ENCODE measurements at places on chromosomes 12 and 14.

- peak; percentile 71 for DNase-seq
These were observed 36.4 kb downstream of the PDE3A start for GRCh38 chr12:20404576-20405346.

GRCh38 chr14:104800015-104800770 lies 708 bp upstream of the ZBTB42 start:
- peak; percentile 80 for DNase-seq

GRCh38 chr12:80565271-80565670 lies 121.2 kb downstream of the PTPRQ start:
- no peak for DNase-seq

- DNase-seq: no peak
These were observed 233.4 kb downstream of the TMEM132D start for GRCh38 chr12:129670256-129670920.

GRCh38 chr14:101500061-101500460 lies 61.2 kb upstream of the DIO3 start:
- no peak for DNase-seq

DNA sequence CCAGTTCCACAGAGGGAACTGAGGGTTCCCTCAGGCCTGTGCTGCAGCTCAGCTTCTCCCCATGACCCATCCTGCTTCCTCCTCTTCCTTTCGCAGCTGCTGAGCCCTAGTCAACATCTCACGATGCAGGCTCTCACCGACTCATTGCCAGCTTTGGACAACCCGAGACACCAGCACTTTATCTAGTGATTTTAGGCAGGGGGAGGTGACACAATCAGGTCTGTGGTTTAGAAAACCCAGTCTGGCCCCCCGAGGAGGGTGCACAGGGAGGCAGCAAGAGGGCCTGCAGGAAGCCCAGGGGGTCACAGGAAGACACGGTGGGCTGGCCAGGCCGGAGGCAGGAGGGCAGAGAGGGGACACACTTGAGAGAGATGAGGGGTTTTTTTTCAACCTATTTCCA lies 35.4 kb downstream of the DIO3 start:
- DNase-seq: no peak

DNA sequence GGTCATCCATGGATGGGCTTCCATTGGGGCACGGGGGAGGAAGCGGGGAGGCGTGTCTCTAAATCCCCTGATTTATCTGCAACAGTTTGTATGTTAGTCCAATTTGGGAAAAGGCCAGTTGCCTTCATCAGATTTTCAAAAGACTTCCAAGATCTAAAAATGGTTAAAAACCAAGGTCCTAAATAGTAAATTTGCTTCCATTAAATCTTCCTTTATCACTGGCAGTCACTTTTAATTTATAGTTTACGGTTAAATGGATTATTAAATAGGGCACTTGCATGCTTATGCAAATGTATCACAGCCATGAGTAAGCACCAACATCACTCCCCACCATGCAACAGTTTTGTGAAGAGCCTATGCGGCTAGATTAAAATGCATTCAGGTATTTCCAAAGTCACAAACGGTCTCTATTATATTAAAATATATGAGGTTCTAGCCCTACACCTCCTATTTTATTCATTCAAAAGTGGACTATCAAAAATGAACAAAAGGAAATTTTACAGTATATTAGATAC lies 108.2 kb upstream of the GPHB5 start:
- DNase-seq: no peak

DNA sequence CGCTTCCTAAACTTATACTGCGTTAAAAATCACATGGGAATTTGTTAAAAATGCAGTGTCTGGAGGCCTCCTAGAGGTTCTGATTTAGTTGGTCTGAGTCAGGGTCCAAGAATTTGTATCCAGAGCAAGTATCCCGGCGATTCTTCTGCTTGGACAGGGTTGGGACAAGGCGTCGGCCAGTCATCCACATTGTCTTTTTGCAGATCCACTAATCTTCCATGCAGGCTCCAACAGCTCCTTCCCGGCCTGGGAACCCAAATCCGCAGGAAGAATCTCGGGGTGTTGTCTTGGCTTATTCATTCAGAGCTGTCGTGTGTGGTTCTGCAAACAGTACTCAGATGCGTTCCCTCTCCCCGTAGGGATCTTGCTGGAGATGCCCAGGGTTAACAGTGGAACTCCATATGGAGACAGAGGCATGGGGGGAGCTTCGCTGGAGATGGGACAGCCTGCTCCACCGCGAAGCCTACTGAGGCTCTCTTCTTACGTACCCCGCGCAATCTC lies 25.3 kb downstream of the GPRC5D start:
- no peak for DNase-seq

DNA sequence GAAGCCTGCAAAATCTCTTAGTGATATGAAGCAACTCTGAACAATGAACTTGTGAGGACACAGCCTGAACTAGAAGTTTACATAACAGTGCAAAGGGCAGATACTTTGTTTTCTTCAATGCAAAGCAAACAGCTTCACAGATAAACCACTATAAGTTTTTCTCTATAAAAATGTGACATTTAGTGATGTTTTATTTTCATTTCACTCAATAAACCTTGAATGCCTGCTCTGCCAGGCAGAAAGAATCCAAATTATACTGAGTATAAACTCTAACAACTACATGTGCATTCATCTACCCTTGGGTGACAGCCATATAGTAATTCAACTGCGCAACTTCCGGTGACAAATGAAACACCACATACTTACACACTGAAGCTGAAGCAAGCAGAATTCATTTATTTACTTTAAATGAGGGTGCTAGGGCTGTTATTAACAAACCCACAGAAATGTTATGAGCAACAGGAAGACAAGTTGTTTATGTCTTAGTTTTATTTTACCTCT lies 10.3 kb downstream of the DCP1B start:
- DNase-seq: no peak

DNA sequence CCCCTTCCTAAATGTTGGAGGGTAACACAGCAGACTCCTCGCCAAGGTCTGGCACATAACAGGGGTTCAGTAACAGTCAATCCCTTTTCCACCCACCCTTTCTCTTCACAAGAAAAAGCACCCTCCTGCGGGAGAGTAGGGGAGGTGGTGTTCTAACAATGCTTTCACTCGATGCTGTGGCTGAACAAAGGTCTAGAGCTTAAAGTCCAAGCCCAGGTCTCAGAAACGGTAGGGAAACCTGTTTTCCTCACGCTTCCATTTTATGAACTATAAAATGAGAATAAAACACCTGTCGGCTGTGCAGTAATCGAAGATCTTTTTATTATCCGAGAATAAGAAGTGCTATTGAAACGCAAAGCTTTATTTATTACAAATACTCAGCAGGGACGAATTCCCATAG lies 20.9 kb upstream of the CACNA2D4 start:
- DNase-seq: no peak

GRCh38 chr14:95313190-95313589 lies 6.5 kb downstream of the CLMN start:
- DNase-seq: peak; percentile 39

DNA sequence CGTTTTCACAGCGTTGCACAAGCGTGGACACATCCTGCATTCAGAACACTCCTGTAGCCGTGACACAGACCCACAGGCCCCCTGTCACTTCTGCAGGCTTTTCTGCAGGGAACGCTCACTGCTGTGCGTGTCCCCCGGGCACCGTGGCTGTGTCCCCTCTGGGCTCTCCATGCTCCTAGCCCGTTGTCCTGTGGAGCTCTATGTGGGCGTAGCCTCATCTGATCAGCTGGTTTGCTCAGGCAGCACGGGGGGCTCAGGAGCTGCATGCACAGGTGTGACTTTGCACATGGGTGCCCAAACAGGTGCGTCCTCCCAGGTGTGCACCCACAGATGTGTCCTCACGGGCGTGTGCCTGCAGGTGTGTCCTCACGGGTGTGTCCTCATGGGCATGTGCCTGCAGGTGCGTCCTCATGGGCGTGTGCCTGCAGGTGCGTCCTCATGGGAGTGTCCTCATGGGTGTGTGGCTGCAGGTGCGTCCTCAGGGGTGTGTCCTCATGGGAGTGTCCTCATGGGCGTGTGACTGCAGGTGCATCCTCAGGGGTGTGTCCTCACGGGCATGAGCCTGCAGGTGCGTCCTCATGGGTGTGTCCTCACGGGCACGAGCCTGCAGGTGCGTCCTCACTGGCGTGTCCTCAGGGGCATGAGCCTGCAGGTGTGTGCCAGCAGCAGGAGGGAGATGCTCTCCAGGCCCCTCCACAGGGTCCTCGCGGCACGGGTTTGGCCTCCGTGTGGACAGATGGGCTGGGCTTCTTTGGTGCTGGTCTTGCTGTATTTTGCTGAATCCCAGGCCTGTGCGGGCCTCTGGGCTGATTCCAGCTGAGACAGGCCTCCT lies 17.5 kb downstream of the MTA1 start:
- DNase-seq: no peak

DNA sequence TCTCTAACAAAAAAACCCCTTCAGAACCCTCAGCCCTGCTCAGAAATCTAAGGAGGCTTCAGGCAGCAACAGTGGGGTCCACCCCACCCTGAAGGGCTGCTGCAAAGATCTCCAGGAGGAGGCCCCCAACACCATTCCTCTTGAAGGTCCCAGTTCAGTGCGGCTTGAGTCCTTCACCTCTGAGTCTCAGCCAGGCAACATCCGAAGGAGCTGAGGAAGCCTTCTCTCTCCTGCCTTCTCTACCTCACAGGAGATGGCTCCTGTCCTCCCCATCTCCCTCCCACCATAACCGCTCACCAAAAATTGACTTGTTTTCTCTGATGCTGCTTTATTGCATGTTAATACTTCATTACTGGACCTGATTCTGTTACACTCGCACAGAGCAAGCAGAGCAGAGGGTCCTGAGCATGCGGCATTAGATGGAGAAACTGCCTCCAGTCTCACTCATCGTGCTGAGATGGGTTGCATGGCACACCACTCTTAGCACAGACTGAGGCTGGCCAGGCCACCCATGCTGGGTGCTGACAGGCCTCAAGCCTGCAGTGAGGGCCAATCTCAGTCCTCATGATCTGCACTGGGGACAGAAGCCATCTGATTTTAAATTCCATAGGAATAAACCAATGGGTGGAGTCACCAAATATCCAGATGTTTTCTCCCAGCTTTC lies 224.8 kb downstream of the CACNA1C start:
- no peak for DNase-seq

- no peak for DNase-seq
These were observed 262.0 kb upstream of the TMPO start for GRCh38 chr12:98253207-98254037.

- DNase-seq: no peak
These were observed 235.7 kb downstream of the CACNA1C start for GRCh38 chr12:2288471-2288870.

DNA sequence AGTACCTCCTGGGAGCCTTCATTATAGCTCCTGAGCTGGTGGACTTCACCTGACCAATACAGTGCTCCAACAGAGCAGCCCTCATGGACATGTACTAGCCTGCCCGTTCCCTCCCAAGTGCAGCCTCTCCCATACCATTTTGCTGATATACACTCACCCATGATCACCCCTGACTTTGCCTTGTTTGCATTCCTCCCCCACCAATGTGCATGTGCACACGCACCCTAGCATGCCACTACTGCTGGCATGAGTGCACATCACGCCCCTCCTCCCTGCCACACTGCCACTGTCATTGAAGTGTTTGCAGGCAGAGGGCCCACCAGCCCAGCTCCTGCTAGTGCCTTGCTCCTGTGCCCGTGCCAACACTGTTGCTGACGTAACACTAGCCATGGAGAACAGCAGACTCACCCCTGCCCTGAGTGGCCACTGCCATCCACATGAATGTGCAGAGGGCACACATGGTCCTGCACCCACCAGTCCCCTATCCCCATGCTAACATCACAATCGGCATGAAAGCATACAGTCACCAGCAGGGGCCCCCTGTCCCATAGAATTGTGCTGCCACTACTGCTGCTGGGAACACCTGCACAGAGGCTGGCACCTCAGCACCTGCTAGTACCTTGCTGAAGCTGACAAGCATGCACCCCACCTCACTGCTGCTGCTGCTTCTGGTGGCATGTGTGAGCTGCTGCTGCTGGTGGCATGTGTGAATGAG lies 110.3 kb downstream of the SINHCAF start:
- no peak for DNase-seq

GRCh38 chr14:94043111-94043755 lies 17.1 kb downstream of the OTUB2 start:
- no peak for DNase-seq

DNA sequence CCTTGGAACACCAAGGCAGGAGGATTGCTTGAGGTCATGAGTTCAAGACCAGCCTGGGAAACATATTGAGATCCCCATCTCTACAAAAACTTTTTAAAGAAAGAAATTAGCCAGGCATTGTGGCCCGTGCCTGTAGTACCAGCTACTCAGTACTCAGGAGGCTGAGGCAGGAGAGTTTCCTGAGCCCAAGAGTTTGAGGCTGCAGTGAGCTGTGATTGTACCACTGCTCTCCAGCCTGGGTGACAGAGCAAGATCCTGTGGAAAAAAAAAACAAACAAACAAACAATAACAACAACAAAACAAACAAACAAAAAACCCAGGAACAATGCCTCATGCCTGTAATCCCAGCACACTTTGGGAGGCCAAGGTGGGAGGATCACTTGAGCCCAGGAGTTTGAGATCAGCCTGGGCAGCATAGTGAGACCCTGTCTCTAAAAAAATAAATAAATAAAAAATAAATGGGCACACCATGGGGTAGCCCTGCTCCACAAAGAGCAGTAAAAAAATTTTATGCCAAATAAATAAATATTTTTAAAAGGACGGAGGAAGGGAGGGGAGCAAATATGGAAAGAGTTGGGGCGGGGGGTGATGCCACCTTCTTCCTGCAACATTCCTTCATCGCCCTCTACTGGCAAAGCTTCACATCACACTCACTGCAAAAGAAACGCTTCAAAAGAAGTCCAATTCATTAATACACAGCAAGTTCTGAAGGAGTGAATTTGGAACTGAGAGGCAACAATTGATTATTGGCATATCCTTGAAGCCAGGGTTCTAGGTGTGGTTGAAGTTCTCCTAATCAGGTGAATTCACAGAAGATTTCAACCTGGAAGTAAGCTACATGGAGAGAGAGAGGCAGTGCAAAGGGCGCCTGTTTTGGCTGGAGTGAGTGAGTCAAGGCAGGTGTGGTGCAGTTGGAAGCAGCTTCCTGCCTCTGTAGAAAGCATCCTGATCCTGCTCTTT lies 8.8 kb upstream of the GNPTAB start:
- peak; percentile 70 for DNase-seq

DNA sequence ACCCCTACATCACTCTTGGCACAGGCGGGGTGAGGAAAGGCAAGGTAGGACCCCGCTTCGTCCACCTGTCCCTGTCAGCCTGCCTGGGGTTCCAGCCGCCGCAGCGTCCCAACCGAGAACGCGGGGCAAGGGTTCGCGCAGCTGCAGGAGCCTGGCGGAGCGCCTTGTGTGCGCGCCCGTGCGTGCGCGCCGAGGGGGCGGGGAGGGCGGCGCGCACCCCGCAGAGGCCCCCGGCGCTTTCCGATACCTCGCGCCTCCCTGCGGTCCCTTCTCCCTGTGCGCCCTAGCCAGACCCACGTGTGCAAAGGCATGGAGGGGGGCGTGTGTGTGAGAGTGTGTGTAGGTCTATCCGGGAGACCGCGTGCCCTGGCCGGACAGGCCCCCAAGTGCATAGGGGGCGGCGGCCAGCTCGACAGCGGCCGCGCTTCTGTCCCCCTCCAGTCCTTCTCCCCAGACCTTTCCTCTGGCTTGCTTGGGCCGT lies 122.4 kb downstream of the TSPAN9 start:
- DNase-seq: no peak
